Central memory CD8-positive, alpha-beta T cell (primary cell): ENCODE measurements at places on chromosomes 3 and 15.

DNA sequence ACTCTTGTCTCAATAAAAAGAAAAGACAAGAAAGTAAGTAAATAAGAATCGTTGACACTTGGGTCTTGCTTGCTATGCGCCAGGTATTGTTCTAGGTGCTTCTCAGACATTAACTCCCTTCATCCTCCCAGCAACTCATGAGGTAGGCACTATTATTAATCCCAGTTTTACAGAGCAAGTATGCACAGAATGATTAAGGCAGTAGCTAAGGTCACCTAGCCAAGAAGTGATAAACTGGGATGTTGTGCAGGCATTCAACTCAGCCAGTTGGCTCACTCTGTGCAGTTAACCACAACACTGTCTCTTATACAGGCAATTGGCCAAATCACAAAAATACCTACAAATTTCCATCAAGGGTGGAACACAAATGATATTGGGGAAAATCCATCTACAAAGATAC lies 1.7 kb upstream of the C3orf33 start:
- no peak overlapping the region for H3K4me3 ChIP-seq
- no peaks in the 10 kb centered on the region for H3K27me3 ChIP-seq
- no peak overlapping the region for H3K27ac ChIP-seq

GRCh38 chr3:133860519-133860918 lies 35.2 kb downstream of the RAB6B start:
- H3K27me3 ChIP-seq = no peaks in the 10 kb centered on the region

DNA sequence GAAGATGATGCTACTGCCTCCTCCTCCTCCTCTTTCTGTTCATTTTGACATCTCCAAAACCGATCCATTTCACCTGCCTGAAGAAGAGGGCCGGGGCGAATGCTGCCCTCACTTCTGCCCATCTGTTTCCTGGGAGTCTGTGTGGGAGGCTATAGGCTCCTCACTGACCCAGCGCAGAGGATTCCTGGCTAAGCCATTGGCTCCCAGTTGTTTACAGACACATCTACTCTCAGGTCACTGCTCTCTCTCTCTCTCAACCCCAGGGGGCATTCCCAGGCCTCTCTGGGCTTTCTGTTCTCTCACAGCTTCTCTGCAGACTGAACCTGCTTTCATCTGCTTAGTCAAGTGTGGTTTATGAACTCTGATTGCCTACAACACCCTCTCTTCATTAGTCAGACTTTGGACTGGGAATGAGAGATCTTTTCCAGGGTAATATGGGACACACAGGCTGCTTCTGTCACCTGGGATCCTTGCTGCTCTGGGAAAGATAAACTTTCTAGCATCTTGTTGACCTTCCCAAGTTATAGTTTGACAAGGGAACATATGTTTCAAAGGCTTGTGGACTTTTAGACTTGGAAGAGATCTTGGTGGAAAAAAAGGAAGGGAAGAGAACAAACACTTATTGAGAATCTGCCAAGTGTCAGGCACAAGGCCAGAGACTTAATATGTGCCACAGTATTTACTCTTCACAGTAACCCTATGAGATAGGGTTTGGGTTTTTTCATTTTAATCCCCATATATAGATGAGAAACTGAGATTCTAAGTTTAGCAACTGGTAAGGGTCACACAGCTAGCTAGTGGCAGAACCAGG lies 30.2 kb upstream of the USP3 start:
- H3K4me1 ChIP-seq = peaks cover 12% of the 10 kb centered on the region
- H3K27me3 ChIP-seq = no peaks in the 10 kb centered on the region
- H3K36me3 ChIP-seq = no peaks in the 10 kb centered on the region
- DNase-seq = no peak
- no peak overlapping the region for H3K4me3 ChIP-seq

GRCh38 chr3:73804204-73804603 lies 179.5 kb upstream of the PDZRN3 start:
- no peaks in the 10 kb centered on the region for H3K36me3 ChIP-seq
- DNase-seq = no peak
- H3K27me3 ChIP-seq = no peaks in the 10 kb centered on the region
- H3K4me3 ChIP-seq = no peak overlapping the region
- H3K27ac ChIP-seq = no peak overlapping the region

GRCh38 chr3:183825456-183826161 lies at the start of gene MAP6D1:
MAP6D1 (minus strand) TSS chr3:183825577; CDS start chr3:183825547, 30 bp downstream.
- H3K4me3 ChIP-seq = peak within 1 kb of the TSS; percentile 82
- H3K36me3 ChIP-seq = peaks cover 10% of the 10 kb centered on the region
- H3K27ac ChIP-seq = peak within 1 kb of the TSS; percentile 68
- no peaks in the 10 kb centered on the region for H3K27me3 ChIP-seq

- H3K36me3 ChIP-seq = peaks cover 4% of the 10 kb centered on the region
- H3K4me1 ChIP-seq = no peaks in the 10 kb centered on the region
- no peaks in the 10 kb centered on the region for H3K27me3 ChIP-seq
- no peak overlapping the region for H3K27ac ChIP-seq
- H3K4me3 ChIP-seq = no peak overlapping the region
- no peak for DNase-seq
Observed at GRCh38 chr3:25719321-25719720, 54.6 kb upstream of the TOP2B start.

DNA sequence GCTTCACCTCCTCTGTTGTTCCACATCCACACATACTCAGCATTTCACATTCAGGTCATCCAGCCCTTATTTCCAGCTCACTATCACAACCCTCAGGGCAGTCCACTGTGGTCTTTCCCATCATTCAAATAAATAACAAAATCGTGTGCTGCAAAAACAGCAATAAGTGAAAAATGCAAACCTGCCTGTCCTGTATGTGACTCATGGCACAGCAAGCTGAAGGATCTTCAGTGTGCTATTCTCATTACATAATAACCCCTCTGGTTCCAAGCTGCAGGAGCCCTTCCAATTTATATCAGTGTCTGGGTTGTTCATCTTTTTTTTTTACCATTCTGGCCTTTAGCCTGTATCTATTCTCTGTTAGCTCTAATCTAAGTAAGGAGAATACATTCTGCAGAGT lies 185.3 kb upstream of the UBE2E2 start:
- H3K4me1 ChIP-seq = no peaks in the 10 kb centered on the region
- H3K4me3 ChIP-seq = no peak overlapping the region
- no peak for DNase-seq
- no peak overlapping the region for H3K27ac ChIP-seq

DNA sequence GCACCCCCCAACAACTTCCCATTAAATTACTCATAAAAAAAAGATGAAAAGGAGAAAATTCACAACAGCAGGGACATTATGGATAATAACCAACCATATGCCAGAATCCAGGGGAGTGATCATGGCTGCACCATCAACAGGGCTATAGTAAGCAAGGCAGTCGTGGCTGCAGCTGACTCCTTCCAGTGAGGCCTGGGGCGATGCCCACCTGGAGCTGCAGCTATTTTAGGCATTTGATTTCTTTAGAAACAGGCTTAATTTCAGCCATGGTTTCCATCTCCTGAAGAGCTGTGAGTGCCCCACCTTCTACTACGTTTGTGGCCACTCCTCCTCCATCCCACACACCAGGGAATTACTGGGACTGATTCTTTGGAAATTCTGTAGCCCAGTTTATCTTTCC lies 84.0 kb downstream of the MINAR1 start:
- H3K4me3 ChIP-seq = no peak overlapping the region
- no peak overlapping the region for H3K27ac ChIP-seq
- H3K36me3 ChIP-seq = peaks cover 3% of the 10 kb centered on the region
- no peaks in the 10 kb centered on the region for H3K4me1 ChIP-seq
- DNase-seq = no peak

- H3K27me3 ChIP-seq = no peaks in the 10 kb centered on the region
- no peaks in the 10 kb centered on the region for H3K4me1 ChIP-seq
- no peak overlapping the region for H3K27ac ChIP-seq
Observed at GRCh38 chr3:32367442-32367841, 24.2 kb upstream of the CMTM7 start.

DNA sequence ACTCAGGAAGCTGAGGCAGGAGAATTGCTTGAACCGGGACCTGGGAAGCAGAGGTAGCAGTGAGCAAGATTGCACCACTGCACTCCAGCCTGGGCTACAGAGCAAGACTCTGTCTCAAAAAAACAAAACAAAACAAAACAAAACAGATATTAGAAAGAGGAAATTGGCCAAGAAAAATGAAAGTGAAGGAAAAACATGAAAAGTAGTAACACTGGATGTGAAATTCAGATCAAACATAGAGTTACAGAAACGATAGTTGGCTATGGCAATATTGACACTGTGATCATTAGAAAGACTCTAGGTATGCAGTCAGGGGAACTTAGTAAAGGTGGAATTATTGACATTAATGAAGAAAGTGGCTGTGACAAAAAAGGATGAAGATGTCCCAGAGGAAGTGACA lies 13.2 kb upstream of the TIPARP start:
- no peak for DNase-seq
- peaks cover 19% of the 10 kb centered on the region for H3K4me1 ChIP-seq
- no peaks in the 10 kb centered on the region for H3K27me3 ChIP-seq
- no peak overlapping the region for H3K27ac ChIP-seq
- no peak overlapping the region for H3K4me3 ChIP-seq

DNA sequence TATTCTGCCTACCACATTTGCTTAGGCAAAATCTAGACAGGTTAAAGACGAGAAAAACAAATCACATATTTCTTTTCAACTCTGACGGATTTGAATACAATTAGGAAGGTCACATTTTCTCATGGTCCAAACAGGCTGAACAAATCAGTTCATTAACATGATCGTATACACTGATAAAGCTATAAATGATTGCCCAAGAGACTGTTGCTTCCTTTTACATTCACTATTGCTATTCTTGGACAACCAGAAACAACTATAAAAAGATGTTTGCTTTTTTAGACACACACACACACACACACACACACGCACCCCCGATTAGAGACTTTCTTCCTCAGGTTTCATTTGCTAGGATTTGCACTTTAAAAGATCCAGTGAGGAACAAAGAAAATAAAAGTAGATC lies 122.3 kb upstream of the BHLHE40 start:
- H3K27ac ChIP-seq = no peak overlapping the region
- peaks cover 1% of the 10 kb centered on the region for H3K36me3 ChIP-seq
- no peak for DNase-seq
- peaks cover 7% of the 10 kb centered on the region for H3K4me1 ChIP-seq
- H3K4me3 ChIP-seq = no peak overlapping the region

DNA sequence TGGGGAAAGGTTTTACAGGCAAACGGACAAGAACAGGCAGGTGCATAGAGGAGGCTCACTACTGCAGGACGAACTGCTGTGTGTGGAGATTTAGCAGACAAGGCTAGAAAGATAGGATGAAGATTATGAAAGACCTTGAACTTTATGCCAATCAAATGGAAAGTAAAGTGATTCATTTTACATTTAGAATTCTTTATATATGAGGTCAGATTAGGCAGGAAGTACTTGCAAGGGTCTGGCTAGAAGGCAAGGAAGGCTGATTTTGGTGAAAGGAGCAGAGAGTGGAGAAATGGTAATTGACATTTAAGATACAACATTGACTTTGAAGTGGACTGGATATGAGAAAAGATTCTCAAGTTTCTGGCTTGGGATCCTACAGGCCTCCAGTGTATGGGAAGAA lies 33.6 kb downstream of the PLSCR4 start:
- no peaks in the 10 kb centered on the region for H3K27me3 ChIP-seq
- H3K36me3 ChIP-seq = no peaks in the 10 kb centered on the region
- no peak overlapping the region for H3K27ac ChIP-seq
- H3K4me1 ChIP-seq = no peaks in the 10 kb centered on the region
- no peak overlapping the region for H3K4me3 ChIP-seq

DNA sequence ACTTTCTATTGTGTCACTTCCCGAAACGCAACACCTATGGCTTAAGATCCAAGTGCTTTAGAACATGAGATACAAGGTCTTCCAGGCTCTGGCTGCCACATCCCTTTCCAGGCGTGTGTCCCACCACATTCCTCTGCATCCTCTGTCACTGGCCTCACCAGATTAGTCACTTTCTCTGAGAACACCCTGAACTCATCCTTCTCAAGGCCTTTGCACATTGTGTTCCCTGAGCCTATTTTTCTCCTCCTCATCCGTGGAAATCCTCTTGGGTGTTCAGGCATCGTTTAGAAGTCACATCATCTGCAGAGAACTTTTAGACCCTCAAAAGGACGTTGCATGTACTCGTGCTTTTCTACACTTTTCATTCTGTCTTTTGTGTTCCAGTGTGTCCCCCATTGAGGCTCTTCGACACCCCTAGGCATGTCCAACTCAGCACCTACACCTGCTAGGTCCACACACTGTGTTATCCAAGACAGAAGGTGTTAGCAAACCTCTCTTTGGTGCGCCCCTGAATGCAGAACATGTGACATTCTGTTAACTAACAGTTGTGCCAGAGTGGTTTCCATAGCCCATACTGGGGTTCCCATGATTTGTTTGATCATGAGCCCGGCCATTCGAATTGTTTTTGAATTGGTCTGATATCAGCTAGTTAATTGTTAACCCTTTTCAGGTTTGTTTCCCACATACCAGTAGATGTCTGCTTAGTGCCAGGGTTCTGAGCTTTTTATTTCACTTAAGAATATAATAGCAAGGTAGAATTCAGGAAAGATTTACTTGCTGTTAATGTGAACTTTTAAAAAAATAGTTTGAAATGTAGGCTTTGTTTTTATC lies 67.2 kb downstream of the LPP start:
- H3K4me1 ChIP-seq = peaks cover 26% of the 10 kb centered on the region
- DNase-seq = no peak
- no peaks in the 10 kb centered on the region for H3K27me3 ChIP-seq
- no peak overlapping the region for H3K4me3 ChIP-seq
- peaks cover 2% of the 10 kb centered on the region for H3K36me3 ChIP-seq

DNA sequence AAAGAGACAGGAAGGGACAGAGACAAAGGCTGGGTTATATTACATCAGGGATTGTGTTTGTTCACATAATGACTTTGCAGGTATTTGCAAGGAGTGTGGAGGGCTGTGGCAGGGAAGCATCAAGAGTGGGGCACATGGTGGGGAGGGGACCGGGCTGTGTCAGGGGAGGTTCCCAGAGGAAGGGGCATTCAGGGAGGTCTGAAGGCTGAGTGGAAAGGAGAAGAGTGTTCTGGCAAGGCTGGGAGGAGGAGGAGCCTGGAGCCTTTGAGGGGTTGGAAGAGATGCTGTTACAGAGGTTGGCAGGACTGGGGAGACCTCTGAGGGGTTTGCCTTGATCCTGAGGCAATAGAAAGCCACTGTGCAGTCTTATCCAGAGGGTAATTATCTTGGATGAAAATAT lies 49.4 kb downstream of the EXOG start:
- H3K36me3 ChIP-seq = no peaks in the 10 kb centered on the region
- no peaks in the 10 kb centered on the region for H3K4me1 ChIP-seq
- H3K4me3 ChIP-seq = no peak overlapping the region

GRCh38 chr15:29039466-29040369 lies 153.9 kb downstream of the APBA2 start:
- no peaks in the 10 kb centered on the region for H3K27me3 ChIP-seq
- no peaks in the 10 kb centered on the region for H3K36me3 ChIP-seq
- no peak for DNase-seq
- peak overlapping the region; percentile 62 for H3K27ac ChIP-seq
